ENCODE measurements at places on chromosomes 11 and 22.
A peak's percentile ranks its signal among the peaks of the same experiment; 100 is the strongest.

GRCh38 chr11:132640952-132641351 lies 891.3 kb downstream of the OPCML start:
- no peak for DNase-seq

- DNase-seq: no peak
Observed at GRCh38 chr11:2173150-2173693, 1.6 kb upstream of the TH start.

GRCh38 chr22:28560046-28560742 lies 119.4 kb downstream of the TTC28 start:
- DNase-seq: no peak

GRCh38 chr22:43077121-43077877 lies 11.9 kb downstream of the TTLL1 start:
- DNase-seq: no peak

GRCh38 chr11:61090982-61091372 lies 11.3 kb upstream of the CD5 start:
- no peak for DNase-seq

- DNase-seq: peak; percentile 80
Observed at GRCh38 chr11:95705485-95706124, 84.0 kb downstream of the FAM76B start.

DNA sequence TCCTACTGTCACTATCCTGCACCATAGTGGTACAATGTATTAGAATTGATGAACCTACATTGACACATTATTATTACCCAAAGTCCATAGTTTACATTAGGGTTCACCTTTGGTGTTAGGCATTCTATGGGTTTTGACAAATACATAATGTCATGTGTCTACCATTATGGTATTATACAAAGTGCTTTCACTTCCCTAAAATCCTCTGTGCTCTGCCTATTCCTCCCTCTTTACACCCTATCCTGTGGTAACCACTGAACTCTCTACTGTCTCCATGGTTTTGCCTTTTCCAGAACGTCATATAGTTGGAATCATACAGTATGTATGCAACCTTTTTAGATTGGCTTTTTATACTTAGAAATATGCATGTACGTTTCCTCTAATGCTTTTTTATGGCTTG lies 51.5 kb downstream of the CCDC15 start:
- DNase-seq: no peak

- no peak for DNase-seq
Observed at GRCh38 chr11:16604794-16605388, 133.6 kb upstream of the C11orf58 start.

GRCh38 chr11:125514336-125515101 lies 18.5 kb upstream of the FEZ1 start:
- no peak for DNase-seq

DNA sequence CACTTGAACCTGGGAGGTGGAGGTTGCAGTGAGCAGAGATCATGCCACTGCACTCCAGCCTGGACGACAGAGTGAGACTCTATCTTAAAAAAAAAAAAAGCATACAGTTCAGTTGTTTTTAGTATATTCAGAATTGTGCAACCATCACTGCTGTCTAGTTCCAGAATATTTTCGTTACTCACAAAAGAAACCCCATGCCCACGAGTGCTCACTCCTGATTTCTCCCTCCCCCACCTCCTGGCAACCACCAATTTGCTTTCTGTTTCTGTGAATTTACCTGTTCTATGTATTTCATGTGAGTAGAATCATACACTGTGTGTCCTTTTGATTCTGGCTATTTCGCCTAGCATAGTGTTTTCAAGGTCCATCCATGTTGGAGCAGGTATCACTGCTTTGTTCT lies 24.8 kb downstream of the PTPRJ start:
- no peak for DNase-seq

DNA sequence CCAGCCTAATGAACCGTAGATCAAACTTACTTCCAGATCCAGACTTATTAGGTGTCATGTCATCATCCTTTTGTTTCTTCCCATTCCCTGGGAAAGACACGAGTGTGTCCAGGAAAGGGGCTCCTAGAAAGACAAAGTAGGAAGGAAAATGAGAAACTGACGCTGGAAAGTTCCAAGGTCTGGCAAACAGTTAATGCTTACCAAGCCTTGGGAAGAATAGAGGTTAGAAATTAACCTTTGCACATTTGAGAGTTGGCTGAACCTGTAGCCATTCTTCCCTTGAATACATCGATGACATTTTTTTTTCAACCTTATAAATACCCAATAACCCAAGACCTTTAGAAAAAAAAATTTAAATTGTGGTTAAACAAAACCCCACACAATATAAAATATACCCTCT lies 77.3 kb downstream of the TRAF6 start:
- DNase-seq: no peak

GRCh38 chr11:19810852-19811251 lies 98.2 kb downstream of the NAV2 start:
- DNase-seq: no peak

GRCh38 chr11:128766591-128767081 lies 72.8 kb downstream of the FLI1 start:
- DNase-seq: no peak

GRCh38 chr11:96178887-96179279 lies 164.1 kb downstream of the MAML2 start:
- no peak for DNase-seq

- DNase-seq: no peak
Observed at GRCh38 chr22:19559324-19559811, 35.2 kb upstream of the CLDN5 start.

DNA sequence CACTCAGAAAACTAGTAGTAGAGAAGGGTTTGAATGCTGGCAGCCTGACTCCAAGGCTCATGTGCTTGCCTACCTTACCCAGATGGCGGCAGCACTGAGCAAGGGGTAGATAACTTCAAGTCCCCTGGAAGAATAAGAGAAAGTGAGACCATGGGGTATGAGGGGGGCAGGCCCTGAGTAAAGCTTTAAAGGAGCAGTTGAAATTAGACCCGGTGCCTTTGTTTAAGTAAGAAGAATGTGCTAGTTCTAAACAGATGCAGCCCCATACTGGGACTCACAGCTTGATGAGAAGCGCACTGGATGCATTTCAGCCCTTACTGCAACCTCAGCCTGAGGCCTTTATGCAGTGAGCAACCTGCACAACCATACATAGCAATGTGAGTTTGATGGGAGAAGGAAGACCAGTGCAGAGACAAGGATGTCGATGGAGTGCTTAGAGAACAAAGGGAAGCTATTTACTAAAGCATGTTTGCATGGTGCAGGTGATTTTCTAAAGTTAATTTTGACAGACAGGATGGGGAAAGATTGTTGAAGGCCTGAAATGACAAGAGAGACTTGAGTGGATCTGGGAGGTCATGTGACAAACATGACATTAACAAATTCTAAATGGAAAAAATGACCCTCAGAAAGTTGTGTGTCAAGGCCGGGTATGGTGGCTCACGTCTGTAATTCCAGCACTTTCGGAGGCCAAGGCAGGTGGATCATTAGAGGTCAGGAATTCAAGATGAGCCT lies 27.1 kb upstream of the TMA7B start:
- no peak for DNase-seq

DNA sequence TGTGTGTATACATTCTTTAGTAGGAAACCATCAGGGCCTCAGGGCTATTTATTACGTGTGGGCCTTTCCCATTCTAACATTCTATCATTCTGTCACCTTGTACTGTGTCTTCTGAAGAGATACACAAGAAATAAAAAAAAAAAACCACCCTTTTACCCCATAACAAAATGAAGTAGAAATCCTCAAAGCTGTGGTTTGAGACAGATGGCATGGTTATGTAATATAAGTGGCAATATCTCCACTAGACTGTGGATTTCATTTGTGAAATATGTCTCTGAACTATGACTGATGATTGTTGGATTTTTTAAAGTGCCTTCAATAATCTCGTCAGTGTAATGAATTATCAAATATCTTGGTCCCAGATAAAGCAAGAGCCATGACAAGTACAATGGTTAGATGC lies 150.0 kb upstream of the BLID start:
- no peak for DNase-seq

- DNase-seq: no peak
Observed at GRCh38 chr11:1632053-1632714, 2.6 kb downstream of the KRTAP5-5 start.

- no peak for DNase-seq
Observed at GRCh38 chr11:115311949-115312348, 192.3 kb downstream of the CADM1 start.

GRCh38 chr22:36565686-36566085 lies 36.7 kb upstream of the EIF3D start:
- no peak for DNase-seq

DNA sequence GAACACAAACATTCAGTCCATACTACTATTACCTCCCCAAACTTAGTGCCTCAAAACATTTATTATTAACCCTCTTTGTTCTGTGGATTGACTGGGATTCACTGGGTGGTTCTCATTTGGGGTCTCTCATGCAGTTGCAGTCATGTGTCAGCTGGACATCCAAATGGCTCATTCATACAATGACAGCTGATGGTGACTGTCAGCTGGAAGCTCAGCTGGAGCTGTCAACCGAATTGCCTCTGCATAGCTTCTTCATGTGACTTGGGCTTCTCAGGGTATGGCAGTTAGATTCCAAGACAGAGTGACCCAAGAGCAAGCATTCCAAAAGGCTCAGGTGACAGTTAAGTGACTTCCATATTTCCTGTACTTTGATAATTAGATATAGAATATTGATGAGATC lies 85.2 kb downstream of the CCDC34 start:
- DNase-seq: no peak

GRCh38 chr11:45369313-45369712 lies 83.2 kb upstream of the SYT13 start:
- DNase-seq: no peak

GRCh38 chr11:73445980-73446379 lies 69.8 kb downstream of the RELT start:
- no peak for DNase-seq

- no peak for DNase-seq
Observed at GRCh38 chr11:72083414-72083813, 2.8 kb downstream of the LRRC51 start.

GRCh38 chr22:17920145-17920605 lies 104.2 kb downstream of the MICAL3 start:
- no peak for DNase-seq

- no peak for DNase-seq
Observed at GRCh38 chr11:60927600-60927999, 3.3 kb downstream of the TMEM132A start.

DNA sequence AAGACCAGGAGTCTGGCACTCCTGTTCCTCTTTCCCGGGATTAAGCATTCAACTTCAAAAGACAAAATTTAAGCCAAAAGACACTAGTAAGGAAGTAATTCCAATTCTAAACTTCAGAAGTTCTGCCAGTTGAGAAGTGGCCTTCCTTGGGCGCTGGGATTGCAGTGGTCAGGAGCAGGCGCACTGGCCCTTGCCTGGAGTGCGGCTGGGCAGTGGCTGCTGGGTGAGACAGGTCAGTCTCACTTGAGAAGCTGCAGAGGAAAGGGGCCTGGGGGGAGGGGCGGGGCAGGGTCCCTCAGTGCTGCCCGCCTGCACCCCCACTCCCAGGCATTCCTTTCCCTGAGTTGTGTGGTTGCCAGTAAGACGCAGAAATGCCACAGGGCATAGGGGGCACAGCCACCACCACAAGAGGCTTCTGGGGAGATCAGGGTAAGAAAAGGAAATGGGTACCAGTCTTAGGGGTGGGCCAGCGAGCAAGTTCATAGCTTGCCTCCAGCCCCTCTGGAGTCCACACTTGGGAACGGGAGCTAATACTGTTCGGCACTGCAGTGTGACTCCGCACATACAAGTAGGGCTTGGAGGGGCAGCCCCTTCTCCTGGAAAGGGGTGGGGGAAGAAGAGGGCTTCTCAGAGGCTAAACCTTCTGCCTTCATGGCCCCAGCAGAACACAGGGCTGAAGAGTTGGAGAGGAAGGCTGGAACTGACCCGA lies 5.5 kb downstream of the MRPL49 start:
- no peak for DNase-seq

- DNase-seq: no peak
Observed at GRCh38 chr11:7050191-7050590, 29.9 kb downstream of the NLRP14 start.

GRCh38 chr22:45475063-45475747 lies 27.5 kb upstream of the FBLN1 start:
- no peak for DNase-seq

DNA sequence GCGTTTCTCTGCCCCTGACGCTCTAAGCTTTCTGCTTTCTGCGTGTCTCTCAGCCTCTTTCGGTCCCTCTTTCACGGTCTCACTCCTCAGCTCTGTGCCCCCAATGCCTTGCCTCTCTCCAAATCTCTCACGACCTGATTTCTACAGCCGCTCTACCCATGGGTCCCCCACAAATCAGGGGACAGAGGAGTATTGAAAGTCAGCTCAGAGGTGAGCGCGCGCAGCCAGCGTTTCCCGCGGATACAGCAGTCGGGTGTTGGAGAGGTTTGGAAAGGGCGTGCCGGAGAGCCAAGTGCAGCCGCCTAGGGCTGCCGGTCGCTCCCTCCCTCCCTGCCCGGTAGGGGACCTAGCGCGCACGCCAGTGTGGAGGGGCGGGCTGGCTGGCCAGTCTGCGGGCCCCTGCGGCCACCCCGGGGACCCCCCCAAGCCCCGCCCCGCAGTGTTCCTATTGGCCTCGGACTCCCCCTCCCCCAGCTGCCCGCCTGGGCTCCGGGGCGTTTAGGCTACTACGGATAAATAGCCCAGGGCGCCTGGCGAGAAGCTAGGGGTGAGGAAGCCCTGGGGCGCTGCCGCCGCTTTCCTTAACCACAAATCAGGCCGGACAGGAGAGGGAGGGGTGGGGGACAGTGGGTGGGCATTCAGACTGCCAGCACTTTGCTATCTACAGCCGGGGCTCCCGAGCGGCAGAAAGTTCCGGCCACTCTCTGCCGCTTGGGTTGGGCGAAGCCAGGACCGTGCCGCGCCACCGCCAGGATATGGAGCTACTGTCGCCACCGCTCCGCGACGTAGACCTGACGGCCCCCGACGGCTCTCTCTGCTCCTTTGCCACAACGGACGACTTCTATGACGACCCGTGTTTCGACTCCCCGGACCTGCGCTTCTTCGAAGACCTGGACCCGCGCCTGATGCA lies at the start of gene MYOD1:
Gene MYOD1 (plus strand): TSS at position 544 of the 910 bp plus-strand sequence. CDS start 212 bp downstream, at position 756.
- DNase-seq: no peak

GRCh38 chr11:118923721-118924587 lies 1.8 kb downstream of the BCL9L start:
- DNase-seq: no peak

- DNase-seq: peak; percentile 88
Observed at GRCh38 chr22:45997077-45997776, 20.3 kb upstream of the WNT7B start.

DNA sequence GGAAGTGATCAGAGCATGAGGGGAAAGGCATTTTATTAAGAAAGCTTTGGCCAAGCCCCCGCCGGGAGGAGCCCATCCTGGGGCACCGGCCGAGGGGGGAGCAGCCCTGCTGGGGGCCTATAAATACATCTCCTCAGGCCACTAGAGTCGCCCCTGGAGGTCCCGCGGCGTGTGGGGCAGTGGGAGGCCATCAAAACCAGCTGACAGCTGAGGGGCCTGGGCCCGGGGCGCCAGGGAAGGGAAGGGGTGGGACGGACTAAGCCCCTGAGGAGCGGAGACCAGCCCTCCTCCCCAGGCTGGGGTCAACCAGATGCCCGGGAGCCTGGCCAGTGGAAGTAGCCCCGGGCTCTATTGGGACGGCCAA lies 13.1 kb downstream of the SCARF2 start:
- DNase-seq: no peak

- no peak for DNase-seq
Observed at GRCh38 chr11:113690619-113691569, 15.2 kb downstream of the TMPRSS5 start.

- no peak for DNase-seq
Observed at GRCh38 chr11:9170450-9170849, 79.1 kb upstream of the SCUBE2 start.

GRCh38 chr11:122979103-122979814 lies 2.4 kb downstream of the BSX start:
- DNase-seq: no peak
